AG09309 (cell line): ENCODE measurements at places on chromosomes 2 and 18.

GRCh38 chr2:142136571-142136970 lies 5.8 kb upstream of the LRP1B start:
- DNase-seq = no peak

- no peak for DNase-seq
These were observed 235.6 kb downstream of the CPS1 start for GRCh38 chr2:210792000-210792399.

- DNase-seq = no peak
These were observed 10.7 kb downstream of the C2orf80 start for GRCh38 chr2:208179028-208179609.

GRCh38 chr2:191066197-191066918 lies 52.4 kb upstream of the STAT1 start:
- no peak for DNase-seq

GRCh38 chr2:11102956-11103860 lies 52.1 kb upstream of the SLC66A3 start:
- DNase-seq = no peak

DNA sequence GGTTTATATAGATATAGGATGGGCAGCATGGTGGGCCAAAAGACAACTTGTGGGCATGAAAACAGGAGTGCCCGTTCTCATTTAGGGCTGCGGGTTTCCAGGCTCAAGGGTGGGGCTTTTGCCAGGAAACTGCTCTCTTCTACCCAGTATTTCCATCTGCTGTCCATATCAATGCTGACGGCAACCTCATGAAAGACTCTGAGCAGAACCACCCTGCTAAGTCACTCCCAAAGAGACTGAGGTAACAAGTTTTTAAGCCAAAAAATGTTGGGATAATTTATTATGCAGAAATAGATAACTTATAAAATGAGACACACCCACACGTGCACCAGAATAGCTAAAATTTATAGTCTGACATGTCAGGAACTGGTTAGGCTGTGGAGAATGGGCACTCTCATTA lies 36.1 kb upstream of the MPPE1 start:
- no peak for DNase-seq

DNA sequence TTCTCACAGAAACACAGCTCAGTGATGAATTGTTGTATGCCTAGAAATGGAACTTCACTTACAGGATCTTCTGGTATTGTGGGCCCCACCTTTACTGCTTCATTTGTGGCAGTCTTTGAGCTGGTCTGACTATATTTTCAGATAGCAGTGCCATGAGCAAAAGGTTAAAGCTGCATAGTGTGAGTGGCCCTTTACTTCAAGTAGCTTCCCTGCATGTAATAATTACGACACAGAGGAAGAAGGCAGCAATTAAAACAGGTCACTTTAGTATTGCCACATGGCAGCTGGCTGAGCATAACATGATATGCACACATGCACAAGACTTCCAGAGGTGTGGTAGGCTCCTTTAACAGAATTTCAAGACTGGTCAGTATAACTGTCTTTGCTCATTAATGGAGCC lies 426.3 kb upstream of the ZEB2 start:
- DNase-seq = no peak

- DNase-seq = no peak
These were observed 12.3 kb upstream of the IL1B start for GRCh38 chr2:112848833-112849232.

GRCh38 chr2:233968556-233968955 lies 51.4 kb downstream of the TRPM8 start:
- DNase-seq = no peak

DNA sequence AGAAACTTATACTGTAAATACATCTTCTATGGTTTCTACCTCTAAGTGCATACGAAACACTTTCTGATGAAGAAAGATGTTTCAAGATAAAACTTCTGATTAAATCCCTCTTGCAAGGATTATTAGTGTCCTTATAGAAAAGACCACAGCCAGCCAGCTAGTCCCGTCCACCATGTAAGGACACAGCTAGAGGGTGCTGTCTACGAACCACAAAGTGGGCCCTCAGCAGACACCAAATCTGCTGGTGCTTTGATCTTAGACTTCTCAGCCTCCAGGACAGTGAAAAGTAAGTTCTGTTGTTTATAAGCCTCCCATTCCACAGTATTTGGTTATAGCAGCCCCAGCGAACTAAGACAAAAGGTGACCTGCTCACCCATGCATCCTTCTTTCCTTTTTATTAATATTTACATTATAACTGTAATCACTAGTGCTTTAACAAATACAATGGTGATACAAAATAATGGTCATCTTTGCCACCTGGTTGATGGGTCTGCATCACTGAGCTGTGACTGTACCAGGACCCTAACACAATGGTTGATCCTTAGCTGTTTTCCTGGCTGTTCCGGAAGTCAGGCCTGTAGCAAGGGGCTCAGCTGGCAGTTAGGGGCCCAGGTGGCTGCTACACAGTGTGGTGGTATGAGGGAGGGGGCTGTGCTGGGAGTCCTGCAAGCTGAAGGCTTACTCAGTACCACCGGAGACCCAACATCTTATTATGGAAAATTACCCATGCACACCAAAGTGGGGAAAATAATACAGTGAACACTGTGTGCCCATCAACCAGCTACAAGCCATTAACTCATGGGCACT lies 108.5 kb upstream of the SMAD7 start:
- DNase-seq = no peak

DNA sequence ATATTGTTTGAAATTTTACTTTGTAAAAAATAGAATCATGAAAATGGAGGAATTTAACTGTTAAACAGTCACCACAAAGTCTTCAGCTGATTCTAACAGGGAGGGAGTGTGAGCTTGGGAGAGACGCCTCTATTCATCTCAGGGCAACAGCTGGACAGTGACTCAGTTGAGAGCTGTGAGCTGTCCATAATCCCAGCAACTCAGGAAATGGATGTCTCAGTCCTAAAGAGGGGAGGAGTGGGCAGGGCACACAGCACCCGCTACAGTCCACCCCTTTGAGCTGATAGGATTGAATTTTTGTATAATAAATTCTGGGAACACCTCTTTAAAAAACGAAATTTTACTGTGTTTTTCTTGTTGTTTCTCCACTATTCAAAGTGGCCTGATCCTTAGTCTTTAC lies 255.1 kb upstream of the THUMPD2 start:
- peak; percentile 92 for DNase-seq

DNA sequence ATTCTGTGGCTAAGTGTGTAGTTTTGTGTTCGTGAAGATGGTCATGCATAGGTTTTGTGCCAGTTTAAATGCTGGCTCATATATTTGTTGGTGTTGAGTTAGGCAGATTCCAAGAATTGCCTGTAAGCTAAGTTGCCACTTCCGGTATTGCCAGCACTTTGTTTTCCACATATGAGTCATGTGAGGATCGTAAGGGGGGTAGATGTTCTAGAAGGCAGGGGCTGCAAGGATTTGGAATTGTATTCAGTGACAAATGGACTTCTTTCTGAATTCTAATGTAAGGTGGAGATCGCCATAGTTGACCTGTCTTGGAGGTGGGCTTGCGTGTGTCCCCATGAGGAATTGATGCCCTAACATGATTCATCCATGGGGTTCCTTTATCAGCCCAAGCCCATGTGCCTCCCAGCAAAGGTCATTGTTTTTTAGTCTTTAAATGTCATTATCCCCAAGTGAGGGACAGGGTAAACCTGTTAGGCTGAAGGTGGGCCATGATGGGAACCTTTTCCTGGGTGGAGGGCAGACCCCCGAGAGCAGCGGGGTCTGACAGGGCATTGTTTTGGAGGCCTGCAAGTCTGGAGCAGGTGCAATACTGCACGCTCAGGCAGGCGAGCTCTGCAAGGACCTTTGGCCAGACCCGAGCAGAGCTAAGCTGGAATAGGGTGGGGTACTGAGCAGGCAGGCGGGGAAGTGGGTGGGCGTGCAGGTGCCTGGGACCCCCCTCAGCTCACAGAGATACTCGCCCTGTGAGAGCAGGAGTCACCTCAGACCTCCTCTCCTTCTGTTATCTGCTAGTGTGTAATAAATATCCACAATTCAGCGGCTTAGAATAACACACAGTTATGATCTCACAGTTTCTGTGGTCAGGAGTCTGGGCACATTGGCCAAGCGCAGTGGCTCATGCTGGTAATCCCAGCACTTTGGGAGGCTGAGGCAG lies 77.4 kb downstream of the LRRFIP1 start:
- no peak for DNase-seq

GRCh38 chr2:46980786-46981573 lies 65.4 kb upstream of the MCFD2 start:
- no peak for DNase-seq

GRCh38 chr2:173427887-173428668 lies 73.4 kb downstream of the CDCA7 start:
- no peak for DNase-seq

- no peak for DNase-seq
These were observed 968.5 kb downstream of the LRP1B start for GRCh38 chr2:141162314-141162713.

DNA sequence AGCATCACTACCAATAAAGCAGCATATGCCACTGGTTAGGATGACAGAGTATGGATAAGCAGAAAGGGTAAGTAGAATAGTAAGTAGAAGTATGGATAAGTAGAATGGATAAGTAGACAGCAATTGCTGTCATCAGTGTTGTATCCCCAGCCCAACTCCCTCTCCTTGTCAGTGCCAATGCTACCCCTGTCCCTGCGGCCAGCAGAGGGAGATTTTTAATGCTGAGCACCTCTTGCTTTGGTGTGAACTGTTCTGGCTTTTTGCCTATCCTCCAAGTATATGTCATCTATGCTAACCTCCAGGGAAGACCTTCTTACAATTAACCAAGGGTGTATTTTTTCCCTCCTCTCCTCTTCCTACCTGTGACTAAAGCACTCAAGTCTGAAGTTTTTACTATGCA lies 136.7 kb upstream of the SPHKAP start:
- DNase-seq = no peak

- DNase-seq = no peak
These were observed 77.8 kb downstream of the COL6A3 start for GRCh38 chr2:237336131-237336530.

GRCh38 chr2:118853129-118853640 lies 5.7 kb upstream of the EN1 start:
- no peak for DNase-seq

DNA sequence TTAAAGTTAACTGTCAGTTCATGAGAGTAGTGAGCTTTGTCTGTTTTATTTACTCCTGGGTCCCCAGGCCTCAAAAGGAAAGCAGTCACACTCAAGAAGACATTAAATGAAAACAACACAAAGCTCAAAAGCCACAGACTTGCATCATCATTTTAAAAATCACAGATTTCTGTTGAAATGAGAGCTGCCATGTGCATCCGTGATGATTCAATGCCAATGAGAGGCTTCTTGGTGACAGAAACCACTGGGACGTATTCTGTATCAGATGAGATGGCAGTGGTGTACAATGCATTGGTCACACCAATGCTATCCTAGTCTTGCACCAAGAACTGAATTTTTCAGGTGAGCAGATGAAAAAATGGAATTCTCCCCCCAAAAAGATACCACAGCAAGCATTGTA lies 204.8 kb downstream of the ANAPC1 start:
- no peak for DNase-seq

DNA sequence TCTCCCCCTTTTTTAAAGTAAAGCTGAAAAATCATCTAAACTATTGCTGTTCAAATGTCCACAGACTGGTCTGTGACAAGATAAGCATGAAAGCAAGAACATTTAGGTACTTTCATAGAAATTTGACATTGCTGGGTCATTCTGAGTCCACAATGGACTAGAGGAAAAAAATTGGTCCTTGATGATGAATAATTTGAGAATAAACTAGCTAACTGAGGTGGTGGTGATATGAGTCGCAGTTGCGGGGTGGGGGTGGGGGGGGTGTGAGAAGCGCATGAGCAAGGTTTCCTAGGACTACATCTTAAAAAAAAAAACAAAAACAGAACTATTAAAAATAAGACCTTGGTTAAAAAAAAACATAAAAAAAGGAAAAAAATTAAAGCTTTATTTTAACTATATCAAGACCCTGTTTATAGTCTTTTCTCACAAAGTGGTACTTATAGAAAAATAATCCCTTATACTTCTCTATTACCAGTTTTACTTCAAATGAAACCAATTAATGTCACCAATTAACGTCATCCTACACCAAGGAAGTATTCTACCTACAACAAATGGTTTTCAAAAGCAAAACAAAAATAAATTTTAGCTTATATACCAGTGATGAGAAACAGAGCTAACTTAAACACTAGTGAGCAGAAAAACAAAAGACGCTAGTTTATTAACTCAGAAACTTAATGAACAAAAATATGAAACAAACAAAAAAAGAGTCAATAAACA lies 88.1 kb downstream of the ASXL2 start:
- DNase-seq = no peak
